ENCODE measurements at places on chromosomes 1 and 21.

GRCh38 chr21:40152476-40152875 lies 285.2 kb downstream of the PCP4 start:
- DNase-seq: no peak

- DNase-seq: peak; percentile 69
Observed at GRCh38 chr1:74513411-74514300, 1.2 kb upstream of the LRRC53 start.

GRCh38 chr1:20974069-20974468 lies 187.0 kb upstream of the HP1BP3 start:
- DNase-seq: no peak

DNA sequence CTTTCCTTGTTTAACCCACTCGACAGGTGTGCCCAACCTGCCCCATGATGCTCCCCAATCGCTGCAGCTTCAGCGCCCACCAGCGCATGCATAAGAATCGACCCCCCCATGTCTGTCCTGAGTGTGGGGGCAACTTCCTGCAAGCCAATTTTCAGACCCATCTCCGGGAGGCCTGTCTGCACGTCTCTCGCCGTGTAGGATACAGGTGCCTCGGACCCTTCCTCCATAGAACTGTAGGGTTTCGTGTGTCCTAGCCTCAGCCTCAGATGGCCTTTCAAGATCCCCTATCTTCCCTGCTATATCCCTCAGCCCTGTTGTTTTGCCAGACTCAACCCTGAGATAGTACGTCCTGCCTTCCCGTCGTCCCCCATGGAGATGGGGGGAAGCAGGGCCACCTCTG lies 6.4 kb downstream of the ZNF687 start:
- DNase-seq: no peak

- DNase-seq: no peak
Observed at GRCh38 chr1:43803646-43804045, 96.3 kb downstream of the ST3GAL3 start.

- no peak for DNase-seq
Observed at GRCh38 chr21:32545948-32546441, 39.3 kb downstream of the TCP10L start.

- no peak for DNase-seq
Observed at GRCh38 chr1:206013026-206013795, 10.0 kb upstream of the RAB7B start.

- no peak for DNase-seq
Observed at GRCh38 chr1:112665857-112666256, 8.6 kb upstream of the MOV10 start.

GRCh38 chr1:109186733-109187086 lies 27.0 kb upstream of the SARS1 start:
- DNase-seq: no peak

- no peak for DNase-seq
Observed at GRCh38 chr1:169072945-169073725, 33.4 kb upstream of the ATP1B1 start.

DNA sequence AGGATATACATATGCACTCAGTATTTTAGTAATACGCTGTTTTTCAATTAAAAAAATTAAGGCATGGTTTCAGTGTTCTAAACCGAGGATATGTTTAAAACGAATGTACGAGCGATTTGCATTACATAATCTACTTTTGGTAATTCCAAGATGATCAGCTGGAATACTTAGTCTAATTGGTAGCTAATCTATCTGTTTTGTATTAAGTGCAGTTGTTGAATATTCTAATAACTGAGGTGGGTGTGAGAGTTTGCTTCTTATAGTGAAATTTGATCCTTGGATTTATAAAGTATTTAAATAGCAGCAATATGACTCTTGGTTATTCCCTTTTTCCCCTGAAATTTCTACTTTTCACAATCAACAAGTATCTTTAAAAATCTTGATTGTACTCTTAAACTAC lies 1.3 kb downstream of the RNF2 start:
- DNase-seq: peak; percentile 39

GRCh38 chr21:38804789-38805327 lies 871 bp upstream of the ETS2 start:
- DNase-seq: no peak

DNA sequence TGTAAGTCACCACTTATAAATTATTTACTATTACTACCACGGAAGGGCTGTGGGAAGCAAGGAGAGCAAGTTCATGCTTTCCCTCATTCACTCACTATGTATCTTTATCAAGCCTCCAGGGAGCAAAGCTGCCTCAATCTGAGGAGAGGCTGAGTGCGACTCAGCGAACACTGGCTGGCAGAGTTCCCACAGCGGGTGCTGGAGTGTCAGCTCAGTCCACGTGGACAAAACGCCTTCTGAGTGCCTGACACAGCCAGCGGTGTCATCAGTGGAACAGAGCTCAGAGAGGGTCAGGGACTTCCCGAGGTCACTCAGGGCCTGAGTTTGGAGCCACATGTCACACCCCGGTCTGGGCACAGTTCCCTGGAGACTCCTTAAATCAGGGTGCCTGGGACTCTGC lies 16.9 kb downstream of the MATN1 start:
- DNase-seq: no peak

DNA sequence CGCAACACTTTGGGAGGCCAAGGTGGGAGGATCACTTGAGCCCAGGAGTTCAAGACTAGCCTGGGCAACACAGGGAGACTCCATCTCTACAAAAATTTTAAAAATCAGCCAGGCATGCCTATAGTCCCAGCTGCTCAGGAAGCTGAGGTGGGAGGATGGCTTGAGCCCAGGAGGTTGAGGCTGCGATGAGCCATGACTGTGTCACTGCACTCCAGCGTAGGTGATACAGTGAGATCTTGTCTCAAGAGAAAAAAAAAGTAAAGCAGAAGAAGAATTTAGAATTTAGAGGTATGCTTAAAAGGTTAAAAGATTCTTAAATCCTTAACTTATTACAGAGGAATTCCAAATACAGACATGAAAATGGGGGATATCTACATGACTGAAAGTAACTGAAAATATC lies 79.5 kb downstream of the SMYD3 start:
- DNase-seq: no peak

DNA sequence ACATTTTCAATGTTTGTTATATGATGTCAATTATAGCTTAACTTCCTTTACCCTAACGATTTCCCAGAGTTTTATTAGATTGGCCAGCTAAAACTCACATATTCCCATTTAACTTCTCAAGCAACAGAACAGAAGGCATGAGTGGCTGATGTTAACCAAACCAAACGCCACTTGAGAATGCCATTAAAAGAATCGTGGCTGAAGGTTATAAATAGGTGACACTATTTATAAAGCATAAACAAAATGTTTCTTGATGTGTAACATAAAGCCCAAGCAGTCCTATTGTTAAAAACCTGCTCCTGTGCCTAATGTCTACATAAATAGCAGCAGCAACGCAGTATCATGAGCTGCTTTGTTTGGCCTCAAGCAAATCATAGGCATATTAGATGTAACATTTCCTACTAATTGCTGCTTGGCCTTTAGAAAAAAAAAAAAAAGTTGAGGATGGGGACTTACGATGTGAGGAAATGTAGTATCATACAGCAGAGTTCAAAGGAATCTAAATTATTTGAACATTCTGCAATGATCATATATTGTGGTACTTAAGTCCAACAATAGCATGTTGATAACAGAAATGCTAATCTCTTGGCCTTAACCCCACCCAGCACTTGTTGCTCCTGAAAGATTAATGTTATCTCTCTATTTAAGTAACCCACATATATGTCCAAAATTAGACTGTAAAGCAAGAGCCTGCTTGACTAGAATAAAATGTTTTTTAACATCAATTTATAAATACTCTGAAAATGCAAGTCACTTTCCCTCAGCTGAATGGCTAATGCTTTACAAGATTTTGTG lies 106.0 kb downstream of the ESRRG start:
- peak; percentile 33 for DNase-seq

DNA sequence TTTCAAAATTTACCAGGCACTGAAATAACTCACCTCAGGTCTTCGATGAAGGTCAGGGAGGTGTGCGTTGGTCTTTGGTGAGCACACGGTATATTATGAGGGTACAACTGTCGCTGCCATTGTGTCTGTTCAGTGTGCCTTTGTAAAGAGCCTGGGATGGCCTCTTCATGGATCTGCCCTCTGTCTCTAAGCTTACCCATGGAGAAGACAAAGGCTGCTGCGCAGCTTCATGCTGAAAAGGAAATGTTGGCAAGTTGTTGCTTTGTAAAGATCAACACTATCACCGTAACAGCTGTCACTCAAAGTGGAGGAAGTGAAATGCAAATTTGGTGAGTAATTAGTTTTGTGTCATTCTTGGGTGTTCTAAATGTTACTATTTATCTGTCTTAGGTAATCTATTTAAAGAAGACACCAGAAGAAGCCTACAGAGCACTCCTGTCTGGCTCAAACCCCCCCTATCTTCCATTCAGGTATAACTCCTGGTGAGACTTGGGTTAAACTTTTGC lies 71.6 kb downstream of the CDC14A start:
- DNase-seq: no peak

DNA sequence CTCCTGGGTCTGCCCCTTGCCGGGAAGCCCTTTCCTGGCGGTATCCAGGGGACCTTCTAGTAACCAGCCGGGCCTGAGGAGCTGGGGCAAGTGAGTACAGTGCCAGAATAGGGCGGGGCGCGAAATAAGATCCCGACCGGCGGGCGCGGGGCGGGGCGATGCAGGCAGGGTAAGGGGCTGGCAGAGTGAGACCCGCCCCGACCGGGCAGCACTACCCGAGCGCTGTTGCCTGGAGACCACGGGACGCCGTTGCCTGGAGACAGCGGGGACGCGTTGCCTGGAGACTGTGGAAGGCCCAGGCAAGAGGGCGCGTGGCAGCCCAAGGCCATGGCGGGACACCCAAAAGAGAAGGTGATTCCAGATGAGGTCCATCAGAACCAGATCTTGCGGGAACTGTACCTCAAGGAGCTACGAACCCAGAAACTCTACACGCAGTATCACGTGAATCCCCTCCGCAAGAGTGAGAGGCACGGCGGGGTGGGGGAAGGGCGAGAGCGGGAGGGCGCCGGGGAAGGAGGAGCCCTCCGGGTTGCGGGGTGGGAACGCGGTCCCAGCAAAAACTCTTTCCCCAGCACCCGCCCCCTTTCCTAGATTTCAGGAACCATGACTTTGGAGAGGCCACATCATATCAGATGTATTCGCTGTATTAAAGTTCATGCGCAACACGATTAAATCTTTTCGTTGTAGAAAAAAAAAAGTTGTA lies 24.3 kb downstream of the EBNA1BP2 start:
- peak; percentile 94 for DNase-seq

DNA sequence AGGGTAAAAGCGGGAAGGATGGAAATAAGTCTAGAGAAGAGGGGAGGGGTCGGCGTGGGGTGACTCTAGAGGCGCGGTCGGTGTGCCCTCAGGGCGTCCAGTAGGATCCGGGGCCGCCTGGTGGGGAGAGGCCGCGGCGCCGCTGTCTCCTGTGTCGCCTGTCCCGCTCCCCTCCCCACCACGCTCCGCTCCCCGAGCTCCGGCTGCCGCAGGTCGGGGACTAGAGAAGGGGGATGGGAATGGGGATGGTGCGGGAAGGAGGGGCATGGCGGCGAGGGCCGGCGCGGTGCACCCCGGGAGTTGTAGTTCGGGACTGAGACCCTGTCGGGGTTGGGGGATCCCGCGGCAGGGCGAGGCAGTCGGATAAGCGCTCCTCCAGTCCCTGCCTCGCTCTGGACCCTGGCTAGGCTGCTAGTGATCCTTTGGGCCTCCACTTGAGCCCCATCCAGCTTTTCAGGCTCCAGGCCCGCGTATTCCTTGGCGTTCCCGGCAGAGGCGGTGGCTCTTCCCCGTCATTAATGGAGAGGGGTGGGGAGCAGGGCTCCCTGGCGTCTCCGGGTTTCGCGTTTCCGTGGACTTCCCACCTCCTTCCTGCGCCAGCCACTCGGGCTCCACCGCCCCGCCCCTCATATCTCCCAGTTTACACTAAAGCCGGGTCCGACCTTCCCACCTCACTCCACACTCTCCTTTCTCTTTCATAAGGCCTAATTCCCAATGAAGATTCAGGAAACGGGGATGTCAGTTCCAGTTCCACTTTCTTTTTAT lies at the start of gene ENTREP3:
Gene ENTREP3 (minus strand): TSS at position 241 of the 765 bp plus-strand sequence. CDS start 606 bp downstream, outside the sequence.
- peak; percentile 94 for DNase-seq

DNA sequence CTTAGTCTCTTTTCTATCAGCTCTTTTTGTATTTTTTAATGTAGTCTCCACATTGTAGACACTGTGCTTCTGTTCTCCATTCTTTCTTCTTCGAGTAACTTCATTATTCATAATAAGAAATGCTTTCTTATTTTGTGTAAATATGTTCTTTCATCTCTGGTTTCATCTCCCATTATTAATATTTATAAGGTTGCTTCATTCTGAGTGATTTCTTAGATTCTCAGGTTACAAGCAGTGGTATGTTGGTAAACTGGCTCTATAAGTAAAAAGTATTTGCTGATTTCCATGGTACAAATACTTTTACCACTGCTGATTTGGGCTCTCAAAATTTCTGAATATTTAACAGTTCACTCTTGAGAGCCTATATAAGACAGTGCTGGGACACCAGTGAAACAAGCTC lies 81.3 kb downstream of the CDC14A start:
- no peak for DNase-seq

- no peak for DNase-seq
Observed at GRCh38 chr1:109750920-109751319, 10.1 kb upstream of the GSTM3 start.

DNA sequence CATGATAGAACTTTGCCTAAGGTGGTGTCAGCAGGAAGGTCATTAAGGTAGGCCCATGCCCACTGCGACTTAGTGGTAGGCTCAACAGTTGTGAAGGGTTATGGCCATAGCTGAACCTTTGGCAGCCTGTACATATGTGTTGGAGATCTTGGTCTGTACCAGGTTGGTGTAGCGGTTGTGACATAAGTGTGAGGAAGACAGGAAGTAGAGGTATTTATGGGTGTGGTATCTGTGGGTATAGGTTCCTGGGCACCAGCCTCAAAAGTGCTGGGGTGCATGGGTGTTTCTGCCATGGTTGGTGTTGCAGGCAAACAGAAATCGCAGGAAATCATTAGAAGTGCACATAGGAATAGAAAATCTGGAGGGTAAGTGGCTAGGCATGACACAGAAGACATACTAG lies 18.6 kb upstream of the LRIF1 start:
- no peak for DNase-seq

DNA sequence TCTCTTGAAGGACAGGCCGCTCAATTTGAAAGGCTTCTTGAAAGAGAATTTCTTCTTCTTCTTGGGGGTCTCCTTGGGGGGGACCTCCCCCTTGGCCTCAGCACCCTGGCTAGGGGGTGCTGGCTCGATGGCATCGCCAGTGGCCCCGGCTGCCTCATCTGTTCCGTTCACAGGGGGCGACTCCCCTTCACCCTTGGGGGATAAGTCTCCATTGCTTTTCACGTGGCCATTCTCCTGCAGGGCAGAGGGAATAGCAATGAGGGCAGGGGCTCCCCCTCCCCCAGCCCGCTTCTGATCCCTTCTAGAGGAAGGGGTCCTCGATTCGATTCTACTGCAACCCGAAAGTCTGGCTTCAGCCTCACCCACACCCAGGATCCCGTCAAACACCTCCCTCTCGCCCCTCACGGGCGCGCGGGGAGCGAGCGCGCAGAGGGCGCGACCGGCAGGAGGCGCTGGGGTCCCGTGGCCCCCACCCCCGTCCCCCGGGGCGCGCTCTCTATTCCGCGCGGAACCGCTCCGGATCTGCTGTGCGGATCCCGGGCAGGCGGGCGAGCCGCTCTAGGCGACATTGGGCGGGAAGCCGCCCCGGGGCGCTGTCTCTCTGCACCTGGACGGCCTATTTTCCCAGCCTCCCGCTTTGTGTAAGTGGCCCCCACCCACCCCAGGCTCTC lies 1.0 kb downstream of the MARCKSL1 start:
- DNase-seq: no peak

- no peak for DNase-seq
Observed at GRCh38 chr1:67577646-67578045, 107.4 kb upstream of the GADD45A start.

Data from NCI-H526 (cell line).